ENCODE measurements at places on chromosomes 5 and 9. TPM values are rescaled to one million over a fixed set of nuclear protein-coding genes. Genes with fewer than 3 reads are reported as not detected.

DNA sequence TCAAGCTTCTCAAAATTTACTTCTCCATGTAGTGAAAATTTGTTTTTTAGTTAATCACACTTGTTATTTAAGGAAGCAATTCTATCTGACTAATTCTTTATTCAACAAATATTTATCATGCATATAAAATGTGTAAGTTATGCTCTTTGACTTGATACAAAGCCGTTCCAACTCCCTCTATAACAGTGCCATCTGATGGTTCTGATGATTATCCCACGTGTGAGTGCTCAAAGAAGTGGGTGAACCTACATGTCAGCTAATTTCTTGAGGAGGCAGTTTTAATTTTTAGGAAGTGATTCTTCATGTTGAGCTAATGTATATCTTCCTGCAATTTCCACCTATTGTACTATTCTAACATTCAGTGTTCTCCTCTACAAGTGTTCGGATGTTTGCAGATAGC, 88.8 kb upstream of the BRINP1 start:
- H3K4me3 ChIP-seq, result no peak overlapping the region
- no peaks in the 10 kb centered on the region for H3K27me3 ChIP-seq
- no peak overlapping the region for H3K27ac ChIP-seq
- DNase-seq, result no peak
- H3K4me1 ChIP-seq, result no peaks in the 10 kb centered on the region

- DNase-seq, result no peak
- H3K4me3 ChIP-seq, result no peak overlapping the region
- H3K36me3 ChIP-seq, result no peaks in the 10 kb centered on the region
- H3K27ac ChIP-seq, result no peak overlapping the region
- H3K4me1 ChIP-seq, result peaks cover 3% of the 10 kb centered on the region
Observed at GRCh38 chr5:89723907-89724306, 685.6 kb downstream of the CETN3 start.

DNA sequence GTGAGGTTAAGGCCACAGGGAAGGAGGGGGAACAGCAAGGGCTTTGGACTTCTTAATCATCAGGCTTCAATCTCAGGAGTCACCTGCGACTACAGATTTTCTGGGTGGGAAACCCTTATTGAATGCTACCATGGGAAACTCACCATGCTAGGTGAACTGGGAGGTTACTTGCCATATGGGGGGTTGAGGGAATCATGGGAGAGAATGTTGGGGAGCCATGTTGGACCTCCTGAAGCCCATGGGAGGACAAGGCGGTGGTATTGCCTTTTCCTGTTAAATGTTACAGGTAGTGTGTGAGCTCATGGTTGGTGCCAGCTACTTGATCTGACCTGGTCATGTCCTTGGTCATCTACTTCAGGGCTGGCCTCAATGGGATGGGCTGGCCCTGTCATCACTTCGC, 31.4 kb downstream of the NEUROG1 start:
- H3K27ac ChIP-seq, result no peak overlapping the region
- no peak overlapping the region for H3K4me3 ChIP-seq
- H3K27me3 ChIP-seq, result peaks cover 78% of the 10 kb centered on the region
- no peak for DNase-seq
- H3K36me3 ChIP-seq, result no peaks in the 10 kb centered on the region

- no peak overlapping the region for H3K4me3 ChIP-seq
- no peak overlapping the region for H3K27ac ChIP-seq
- H3K27me3 ChIP-seq, result no peaks in the 10 kb centered on the region
- no peaks in the 10 kb centered on the region for H3K4me1 ChIP-seq
Observed at GRCh38 chr5:159886296-159886695, 30.0 kb upstream of the ADRA1B start.

Gene PITX1
- total RNA-seq, result not detected

Gene ADAM19
- total RNA-seq, result 13.3 TPM

Gene LCN1
- not detected for total RNA-seq

Gene FAF2
- 34.6 TPM for total RNA-seq

Measured in GM23338 (cell line).